ENCODE measurements at places on chromosomes 7 and 10.

GRCh38 chr10:103836861-103837260, 18.5 kb downstream of the SH3PXD2A start:
- DNase-seq, result no peak

DNA sequence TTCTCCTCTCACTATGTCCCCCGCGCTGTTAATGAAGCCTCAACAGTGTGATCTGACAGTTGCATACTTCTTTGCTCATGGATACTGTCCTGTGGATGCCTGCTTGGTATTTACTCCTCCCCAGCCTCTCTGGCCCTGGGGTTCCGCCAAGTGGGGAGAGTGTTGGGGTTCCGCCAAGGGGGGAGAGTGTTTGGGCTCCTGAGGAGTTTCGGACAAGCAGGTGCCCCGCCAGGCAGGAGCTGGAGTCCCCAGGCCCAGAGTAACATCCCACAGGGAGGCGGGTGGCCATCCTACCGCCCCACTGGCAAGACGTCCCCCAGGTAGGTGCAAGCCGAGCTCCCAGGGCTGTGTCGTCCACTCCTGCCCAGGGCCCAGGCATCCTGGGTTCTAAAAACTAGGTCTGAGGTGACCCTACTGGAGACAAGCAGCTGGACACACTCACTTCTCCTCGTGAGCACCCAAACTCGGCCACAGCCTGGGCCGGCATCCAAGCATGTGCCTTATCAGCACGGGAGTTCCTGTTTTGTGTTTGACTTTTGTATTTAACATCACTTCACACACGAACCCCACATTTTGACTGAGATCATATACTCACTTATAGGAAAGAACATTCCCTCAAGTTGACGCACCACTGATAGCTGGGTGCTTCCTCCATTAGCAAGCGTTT, 34.2 kb downstream of the CAMK2B start:
- no peak for DNase-seq

DNA sequence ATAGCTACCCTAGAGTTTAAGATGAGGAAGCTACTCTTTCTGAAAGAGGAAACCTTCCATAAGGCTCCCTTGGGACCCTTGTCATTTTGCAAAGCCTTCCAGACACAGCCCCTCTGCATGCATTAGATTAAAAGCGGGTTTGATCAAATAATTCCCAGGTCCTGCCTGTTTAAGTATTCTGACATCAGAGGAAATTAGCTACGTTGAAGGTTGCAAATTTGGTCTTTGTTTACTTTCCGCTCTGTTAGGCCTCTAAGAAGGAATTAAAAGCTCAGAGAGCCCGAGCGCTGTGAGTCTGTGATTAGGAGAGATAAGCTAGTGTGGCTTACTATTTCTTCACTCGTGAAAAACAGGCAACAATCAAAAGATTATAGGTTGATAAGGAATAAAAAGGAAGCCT, 1.4 kb upstream of the THSD7A start:
- DNase-seq, result no peak

GRCh38 chr10:117638200-117638599, 95.7 kb downstream of the EMX2 start:
- no peak for DNase-seq

GRCh38 chr7:41916450-41916927, 213.6 kb upstream of the INHBA start:
- peak; percentile 98 for DNase-seq

DNA sequence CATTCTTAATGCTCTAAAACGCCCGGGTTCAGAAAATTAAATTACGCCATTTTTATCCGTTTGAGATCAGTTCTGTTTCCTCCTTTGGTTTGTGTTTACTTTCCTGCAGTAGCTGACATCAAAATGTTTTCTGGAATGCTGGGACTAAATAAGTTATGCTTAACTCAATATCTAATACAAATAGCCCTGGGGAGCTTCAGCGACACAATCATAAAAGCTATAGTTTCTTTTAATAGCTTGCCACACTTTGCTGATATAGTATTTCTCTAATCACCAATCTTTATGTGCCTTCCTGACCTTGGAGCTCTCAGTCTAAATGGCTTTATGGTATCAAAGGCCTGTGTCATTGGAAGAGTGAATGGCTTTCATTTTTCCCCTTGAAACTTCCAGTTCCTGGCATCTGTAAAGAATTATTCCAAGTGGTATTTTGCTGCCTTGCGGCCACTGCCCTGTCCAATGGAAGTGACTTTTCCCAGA, 202.7 kb downstream of the HDAC9 start:
- DNase-seq, result no peak

DNA sequence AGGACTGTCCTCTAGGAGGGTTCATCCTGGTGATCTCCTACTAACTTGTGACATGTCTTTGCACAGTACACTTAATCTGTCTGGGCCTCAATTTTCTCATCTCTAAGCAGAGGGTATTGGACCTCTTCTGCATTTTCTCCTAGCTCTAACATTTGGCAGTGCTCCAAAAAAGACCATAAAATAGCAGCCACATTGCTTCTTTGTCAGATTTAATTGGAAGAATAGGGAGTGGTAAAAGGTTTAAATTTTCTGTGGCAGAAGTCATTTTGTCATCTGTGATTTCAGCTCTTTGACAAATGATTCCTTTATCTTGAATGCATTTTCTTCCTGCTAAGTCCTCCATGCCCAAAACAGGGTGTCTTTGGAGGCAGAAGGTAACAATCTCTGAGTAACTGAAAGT, 289.9 kb upstream of the LRGUK start:
- DNase-seq, result no peak

DNA sequence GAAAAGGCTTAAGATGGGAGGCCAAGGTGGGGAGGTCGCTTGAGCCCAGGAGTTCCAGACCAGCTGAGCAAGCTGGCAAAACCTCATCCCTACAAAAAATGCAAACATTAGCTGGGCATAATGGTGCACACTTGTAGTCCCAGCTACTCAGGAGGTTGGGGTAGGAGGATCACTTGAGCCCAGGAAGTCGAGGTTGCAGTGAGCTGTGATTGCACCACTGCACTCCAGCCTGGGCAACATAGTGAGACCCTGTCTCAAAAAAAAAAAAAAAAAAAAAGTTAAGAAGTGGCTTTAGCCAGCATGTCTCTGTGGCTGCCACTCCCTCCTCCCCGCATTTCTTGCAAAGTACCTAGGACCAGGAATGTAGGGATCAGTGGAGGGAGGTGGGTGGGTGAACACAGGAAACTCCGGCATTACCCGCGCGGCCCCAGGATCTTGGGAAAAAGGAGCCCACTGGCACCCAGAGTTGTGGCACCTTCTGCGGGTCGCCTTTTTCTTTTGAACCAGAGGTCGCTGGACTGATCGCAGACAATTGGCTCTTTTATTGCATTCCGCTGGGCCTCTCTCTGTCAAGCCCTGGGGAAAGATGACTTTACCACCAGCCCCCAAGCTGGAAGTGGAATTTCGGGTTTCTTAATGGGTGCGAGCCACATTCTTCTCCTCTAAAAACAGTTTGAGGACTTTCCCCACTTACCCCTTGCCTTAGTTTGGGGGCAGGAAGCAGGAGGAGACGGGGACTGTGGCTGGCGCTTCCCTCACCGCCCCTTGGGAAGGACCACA, 3.5 kb downstream of the VGF start:
- no peak for DNase-seq

DNA sequence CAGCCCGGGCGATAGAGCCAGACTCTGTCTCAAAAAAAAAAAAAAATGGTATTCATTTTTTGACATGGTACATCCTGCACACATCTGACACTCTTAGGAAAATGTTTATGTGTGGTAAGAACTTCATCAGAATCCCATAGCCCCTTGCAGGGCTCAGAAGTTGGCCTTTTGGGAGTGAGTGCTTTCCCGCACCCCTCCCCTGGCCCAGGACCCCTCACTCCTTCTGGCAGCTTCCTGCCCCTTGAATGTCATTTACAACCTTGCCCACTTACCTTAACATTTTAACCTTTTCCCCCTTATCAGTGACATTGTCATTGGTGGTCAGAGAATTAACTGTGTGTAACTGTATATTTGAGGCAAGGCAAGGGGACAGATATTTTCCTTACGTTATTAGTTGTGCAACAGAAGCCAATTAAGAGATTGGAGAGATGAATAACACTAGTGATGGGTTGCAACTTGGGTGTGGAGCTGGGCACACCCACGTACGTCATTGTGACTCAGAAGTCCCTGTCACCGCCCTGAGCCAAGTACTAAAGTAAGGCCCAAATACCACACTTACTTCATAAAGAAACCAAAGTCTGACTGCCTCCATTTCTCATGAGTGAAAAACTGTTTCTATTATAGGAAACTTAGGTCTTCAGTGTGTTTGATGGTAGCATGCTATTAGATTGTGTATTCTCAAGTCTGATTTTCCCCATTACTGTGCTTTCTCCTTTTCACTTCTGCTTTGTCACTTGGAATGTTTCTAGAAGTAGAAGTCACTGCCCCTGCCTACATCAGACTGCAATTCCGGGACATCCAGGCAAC, 31.6 kb downstream of the OGDH start:
- peak; percentile 91 for DNase-seq

Data from HT1080 (cell line).